ENCODE measurements at places on chromosomes 2 and 18.

GRCh38 chr2:121350402-121350775 lies 65.4 kb upstream of the TFCP2L1 start:
- peaks cover 3% of the 10 kb centered on the region for H3K4me1 ChIP-seq
- H3K27me3 ChIP-seq: no peaks in the 10 kb centered on the region
- no peak overlapping the region for H3K4me3 ChIP-seq
- peaks cover 11% of the 10 kb centered on the region for H3K36me3 ChIP-seq
- no peak for DNase-seq

DNA sequence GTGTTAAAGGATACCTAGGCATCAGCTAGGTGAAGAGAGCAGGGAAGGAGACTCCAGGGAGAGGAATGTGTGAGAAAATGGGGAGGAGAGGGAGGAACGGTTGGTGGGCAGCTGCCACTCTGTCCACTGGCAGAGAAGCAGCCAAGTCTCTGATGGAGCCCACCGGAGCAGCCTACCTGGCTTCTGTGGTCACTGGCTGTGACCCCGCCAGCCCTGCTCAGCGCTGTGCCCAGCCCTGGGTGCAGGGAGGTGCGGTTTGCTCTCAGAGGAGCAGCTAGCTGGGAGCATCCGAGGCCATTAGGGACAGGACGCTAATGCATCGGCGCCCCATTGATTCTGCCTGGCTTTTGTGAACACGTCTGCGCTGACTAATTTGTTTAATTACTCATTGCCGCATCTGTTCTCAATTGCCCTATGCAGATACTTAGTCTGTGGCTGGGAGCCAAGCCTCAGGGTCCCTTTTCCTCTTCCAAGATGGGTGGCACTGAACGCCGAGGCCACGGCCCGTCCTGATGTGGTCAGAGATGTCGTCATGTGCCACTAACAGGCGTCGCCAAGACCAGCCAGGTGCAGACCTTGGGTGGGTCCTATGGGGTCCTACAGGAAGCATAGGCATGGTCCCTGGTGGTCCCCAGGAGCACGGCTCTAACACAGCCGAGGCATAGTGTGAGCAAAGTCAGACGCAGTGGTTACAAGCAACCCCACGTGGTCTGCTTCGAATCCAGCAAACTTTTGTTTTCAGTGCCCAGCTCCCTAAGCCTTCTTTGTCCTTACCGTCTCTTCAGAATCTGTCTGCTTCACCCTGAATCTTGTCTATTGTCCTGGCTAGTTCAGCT lies 82.0 kb downstream of the RRM2 start:
- H3K4me3 ChIP-seq: no peak overlapping the region
- H3K36me3 ChIP-seq: no peaks in the 10 kb centered on the region
- DNase-seq: no peak
- no peaks in the 10 kb centered on the region for H3K4me1 ChIP-seq
- H3K27ac ChIP-seq: no peak overlapping the region

DNA sequence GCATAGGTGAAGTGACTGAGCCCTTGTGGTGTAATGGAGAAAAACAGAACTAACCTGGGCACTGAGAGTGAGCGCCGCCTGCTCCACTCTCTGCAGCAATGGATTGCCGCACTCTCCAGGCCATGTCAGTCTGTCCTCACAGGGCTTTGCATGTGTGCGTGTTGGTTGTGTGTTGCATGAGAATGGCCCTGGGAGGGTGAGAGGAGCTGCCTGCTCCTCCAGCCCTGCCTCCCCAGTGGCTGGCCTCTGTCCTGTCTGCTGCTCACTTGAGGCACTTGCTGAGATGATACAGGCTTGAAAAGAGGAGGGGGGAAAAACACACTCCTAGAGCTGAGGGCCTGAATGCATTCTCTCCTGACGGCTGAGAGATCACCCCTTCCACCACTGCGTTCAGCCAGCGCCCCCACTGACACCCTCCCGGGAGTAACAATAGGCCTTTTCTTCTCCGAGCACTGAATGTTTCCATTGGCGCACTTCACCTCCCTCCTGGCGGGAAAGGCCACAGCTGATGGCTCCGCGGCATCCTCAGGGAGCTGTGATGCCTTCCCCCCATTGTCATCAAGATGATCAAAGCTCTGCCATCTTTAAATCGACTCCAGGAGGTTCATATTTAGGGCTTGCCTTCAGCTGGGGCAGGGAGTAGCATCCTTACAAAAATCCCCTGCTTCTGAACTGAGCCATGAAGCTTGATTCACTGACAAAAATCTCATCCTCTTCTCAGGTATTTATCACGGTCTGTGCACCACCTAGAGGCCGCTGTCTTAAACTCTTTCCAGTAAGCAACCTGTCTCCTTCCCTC lies 49.9 kb upstream of the DAPL1 start:
- peak; percentile 51 for DNase-seq
- peaks cover 15% of the 10 kb centered on the region for H3K4me1 ChIP-seq
- H3K27ac ChIP-seq: no peak overlapping the region
- H3K27me3 ChIP-seq: peaks cover 59% of the 10 kb centered on the region
- no peaks in the 10 kb centered on the region for H3K36me3 ChIP-seq

GRCh38 chr2:80186262-80186661 lies 118.3 kb downstream of the LRRTM1 start:
- H3K4me3 ChIP-seq: no peak overlapping the region
- no peaks in the 10 kb centered on the region for H3K4me1 ChIP-seq
- DNase-seq: no peak
- H3K27ac ChIP-seq: no peak overlapping the region

DNA sequence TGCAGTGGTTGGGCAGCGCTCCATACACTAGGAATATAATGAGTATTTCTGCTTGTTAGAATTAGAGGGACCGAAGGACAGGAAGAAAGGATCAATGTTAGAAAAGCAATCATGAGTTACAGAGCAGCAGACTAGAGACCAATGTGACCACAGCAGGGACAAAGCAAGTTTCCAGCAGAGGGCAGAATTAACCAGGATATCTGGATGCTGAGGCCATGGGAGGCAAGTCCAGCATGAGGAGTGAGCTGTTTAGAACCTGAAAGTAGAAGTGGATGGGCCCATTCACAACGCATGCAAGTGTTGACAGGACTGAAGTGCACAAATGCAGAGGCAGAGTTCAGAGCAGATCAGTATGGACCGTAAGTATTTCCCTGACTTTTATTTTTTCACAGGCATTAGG lies 910.4 kb upstream of the GYPC start:
- H3K4me1 ChIP-seq: no peaks in the 10 kb centered on the region
- no peaks in the 10 kb centered on the region for H3K36me3 ChIP-seq
- DNase-seq: peak; percentile 2
- H3K27ac ChIP-seq: no peak overlapping the region
- no peak overlapping the region for H3K4me3 ChIP-seq

All from Calu3 (cell line).